GM04504 (cell line): ENCODE measurements at places on chromosomes 12 and 14.

- DNase-seq: no peak
Measured at GRCh38 chr14:99574099-99574880, 29.7 kb downstream of the CCDC85C start.

GRCh38 chr12:71780237-71780822 lies 25.7 kb downstream of the RAB21 start:
- peak; percentile 16 for DNase-seq

GRCh38 chr12:118237052-118237665 lies 101.2 kb downstream of the PEBP1 start:
- DNase-seq: no peak

- DNase-seq: no peak
Measured at GRCh38 chr12:24479131-24479530, 469.8 kb downstream of the BCAT1 start.
